CD8-positive, alpha-beta memory T cell (primary cell): ENCODE measurements at places on chromosomes 2 and 18. TPM values are rescaled to one million over a fixed set of nuclear protein-coding genes. Genes with fewer than 3 reads are reported as not detected.

GRCh38 chr2:37907501-37908225, 17.4 kb upstream of the RMDN2 start:
- no peak overlapping the region for H3K4me3 ChIP-seq
- H3K4me1 ChIP-seq: no peaks in the 10 kb centered on the region
- no peak for DNase-seq
- no peak overlapping the region for H3K27ac ChIP-seq
- H3K27me3 ChIP-seq: no peaks in the 10 kb centered on the region

Gene HOXD8
- total RNA-seq: not detected

GRCh38 chr2:142306131-142306530, 175.3 kb upstream of the LRP1B start:
- H3K27ac ChIP-seq: no peak overlapping the region
- no peaks in the 10 kb centered on the region for H3K27me3 ChIP-seq
- no peaks in the 10 kb centered on the region for H3K36me3 ChIP-seq
- H3K4me3 ChIP-seq: no peak overlapping the region
- no peak for DNase-seq

DNA sequence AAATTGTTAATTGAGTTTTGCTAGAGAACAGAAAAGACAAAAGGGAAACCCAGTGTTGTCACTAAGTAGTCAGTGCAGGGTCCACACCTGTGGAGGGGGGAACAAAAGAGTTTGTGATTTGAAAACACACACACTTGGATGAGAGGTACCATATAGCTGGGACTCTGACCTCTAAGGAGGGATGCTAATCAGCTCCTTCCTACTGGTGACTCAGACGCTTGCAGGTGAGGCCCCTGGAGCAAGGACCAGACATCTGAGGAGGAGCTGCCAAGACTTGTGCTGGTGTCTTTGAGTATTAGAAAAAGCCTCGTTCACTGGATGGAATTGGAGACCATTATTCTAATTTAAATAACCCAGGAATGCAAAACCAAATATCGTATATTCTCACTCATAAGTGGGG, 146.4 kb upstream of the MAP2 start:
- no peaks in the 10 kb centered on the region for H3K4me1 ChIP-seq
- no peak overlapping the region for H3K27ac ChIP-seq
- no peak overlapping the region for H3K4me3 ChIP-seq

GRCh38 chr2:187541086-187542085, 12.8 kb downstream of the TFPI start:
- DNase-seq: no peak
- H3K4me3 ChIP-seq: no peak overlapping the region
- H3K27me3 ChIP-seq: no peaks in the 10 kb centered on the region
- no peak overlapping the region for H3K27ac ChIP-seq

Gene DPP4
- total RNA-seq: 14.6 TPM

DNA sequence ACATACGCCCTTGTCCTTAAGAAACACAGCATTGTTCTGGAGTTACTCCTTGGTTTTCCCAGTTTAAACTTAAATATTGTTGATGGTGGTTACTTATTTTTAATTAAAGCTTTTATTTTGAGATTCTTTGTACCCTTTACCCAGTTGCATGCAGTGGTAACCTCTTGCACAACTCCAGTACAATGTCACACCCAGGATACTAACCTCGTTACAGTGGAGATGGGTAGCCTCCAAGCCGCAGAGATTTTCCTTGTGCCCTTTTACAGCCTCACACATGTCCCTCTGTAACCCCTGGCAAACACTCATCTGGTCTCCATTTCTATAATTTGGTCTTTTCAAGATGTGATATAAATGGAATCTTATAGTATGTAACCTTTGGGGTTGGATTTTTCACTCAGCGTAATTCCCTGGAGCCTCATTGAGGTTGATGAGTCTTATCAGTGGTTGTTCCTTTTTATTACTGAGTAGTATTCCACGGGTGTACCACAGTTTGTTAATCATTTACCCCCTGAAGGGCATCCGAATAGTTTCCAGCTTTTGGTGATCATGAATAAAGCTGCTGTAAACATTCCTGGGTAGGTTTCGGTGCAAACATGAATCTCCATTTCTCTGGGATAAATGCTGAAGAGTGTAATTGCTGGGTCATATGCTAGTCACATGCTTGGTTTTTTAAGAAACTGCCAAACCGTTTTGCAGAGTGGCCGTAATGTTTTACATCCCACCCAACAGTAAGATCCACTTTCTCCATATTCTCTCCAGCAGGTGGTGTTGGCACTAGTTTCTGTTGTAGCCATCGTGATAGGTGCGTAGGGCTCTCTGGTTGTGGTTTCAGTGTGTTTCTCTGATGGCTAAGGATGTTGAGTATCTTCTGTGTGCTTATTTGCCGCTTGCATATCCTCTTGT, 68.6 kb downstream of the DGKD start:
- peaks cover 79% of the 10 kb centered on the region for H3K4me1 ChIP-seq
- no peaks in the 10 kb centered on the region for H3K27me3 ChIP-seq
- H3K36me3 ChIP-seq: no peaks in the 10 kb centered on the region
- DNase-seq: no peak
- H3K4me3 ChIP-seq: peak overlapping the region; percentile 26
- no peak overlapping the region for H3K27ac ChIP-seq
